GM23248 (cell line): ENCODE measurements at places on chromosomes 13 and 19. TPM values are rescaled to one million over a fixed set of nuclear protein-coding genes. Genes with fewer than 3 reads are reported as not detected.

GRCh38 chr13:48009284-48009683 lies 8.2 kb upstream of the SUCLA2 start:
- 0 out of 2 replicates have a peak overlapping the region, but pooled peaks have one; percentile 25 for H3K4me3 ChIP-seq
- no peaks in the 10 kb centered on the region for H3K27me3 ChIP-seq
- peak; percentile 90 for DNase-seq
- peak overlapping the region; percentile 66 for H3K27ac ChIP-seq
- H3K36me3 ChIP-seq, result no peaks in the 10 kb centered on the region

DNA sequence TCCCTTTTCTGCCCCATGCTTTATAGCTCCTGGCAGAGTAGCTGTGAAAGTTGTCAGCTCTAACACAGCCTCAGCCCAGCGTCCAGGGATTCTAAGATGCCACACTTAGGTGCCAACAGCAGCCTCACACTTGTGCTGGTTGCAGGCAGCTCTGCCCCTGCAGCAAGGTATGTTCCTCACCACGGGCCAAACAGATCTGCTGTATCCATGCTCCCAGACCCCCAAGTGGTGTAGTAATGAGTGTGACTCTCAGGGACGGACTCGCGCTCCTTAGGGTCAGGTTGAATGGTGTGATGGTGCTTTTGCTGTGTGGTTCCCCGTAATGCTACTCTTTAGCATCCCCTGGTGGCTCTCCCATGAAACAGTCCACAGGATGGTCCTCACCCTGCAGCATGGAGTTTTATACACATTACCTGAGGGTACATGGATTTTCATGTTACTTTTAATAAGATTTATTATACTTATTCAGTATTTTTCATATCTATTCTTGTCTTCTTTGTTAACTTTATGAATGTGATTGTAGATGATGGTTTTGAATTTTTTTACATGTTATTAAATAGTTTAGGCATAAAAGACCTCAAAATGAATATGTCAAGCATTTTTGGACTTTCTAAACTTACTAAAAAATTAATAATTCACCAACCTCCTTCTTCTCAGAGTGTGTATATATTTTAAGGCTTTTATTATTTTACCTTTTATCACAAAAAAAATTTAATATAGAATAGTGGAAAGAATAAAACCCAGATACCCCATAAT lies 232.5 kb downstream of the SLC7A1 start:
- H3K36me3 ChIP-seq, result no peaks in the 10 kb centered on the region
- peak; percentile 68 for DNase-seq
- H3K27me3 ChIP-seq, result peaks cover 25% of the 10 kb centered on the region
- H3K4me3 ChIP-seq, result no peak overlapping the region
- no peaks in the 10 kb centered on the region for H3K4me1 ChIP-seq

- H3K27ac ChIP-seq, result no peak overlapping the region
- DNase-seq, result peak; percentile 61
- H3K4me1 ChIP-seq, result peaks cover 13% of the 10 kb centered on the region
Measured at GRCh38 chr13:107466326-107467099, 748.8 kb downstream of the LIG4 start.

DNA sequence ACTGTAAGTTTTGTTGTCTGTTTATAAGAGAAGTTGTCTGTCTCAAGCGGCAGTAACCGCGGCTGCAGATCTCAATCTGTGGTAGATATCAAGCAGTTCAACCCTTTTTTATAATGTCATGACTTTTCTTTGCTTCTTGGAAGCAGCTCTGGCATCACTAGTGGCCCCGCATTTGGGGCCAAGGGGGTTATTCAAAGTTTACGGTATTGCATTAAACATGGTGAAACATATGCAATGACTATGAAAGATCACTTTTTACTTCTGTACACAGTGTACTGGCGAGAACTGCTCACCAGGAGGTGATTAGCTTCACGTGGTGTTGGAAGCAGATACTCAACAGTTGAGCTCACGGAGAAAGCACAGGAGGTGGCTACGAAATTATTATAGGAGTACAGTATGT lies 4.6 kb upstream of the FFAR3 start:
- no peaks in the 10 kb centered on the region for H3K4me1 ChIP-seq
- no peak overlapping the region for H3K27ac ChIP-seq
- peaks cover 3% of the 10 kb centered on the region for H3K27me3 ChIP-seq
- H3K4me3 ChIP-seq, result no peak overlapping the region

DNA sequence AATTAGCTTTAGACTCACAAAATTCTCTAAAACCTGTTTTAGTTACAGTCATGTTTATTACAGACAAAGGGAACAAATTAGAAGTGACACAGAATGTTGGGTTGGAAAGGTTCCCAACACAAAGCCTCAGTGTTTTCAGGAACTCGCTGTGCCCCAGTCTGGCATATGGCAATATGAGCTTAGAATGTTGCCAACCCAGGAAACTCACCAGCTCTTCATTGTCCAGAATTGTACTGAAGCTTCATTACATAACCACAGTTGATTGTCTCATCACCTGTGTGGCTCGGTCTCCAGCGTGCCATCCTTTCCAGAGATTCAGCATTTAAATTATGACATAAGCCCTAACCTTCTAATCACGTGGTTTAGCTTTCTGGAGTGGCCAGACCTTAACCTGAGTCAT lies 19.1 kb downstream of the ZNF264 start:
- no peak for DNase-seq
- no peaks in the 10 kb centered on the region for H3K4me1 ChIP-seq
- H3K4me3 ChIP-seq, result no peak overlapping the region
- H3K27ac ChIP-seq, result no peak overlapping the region

- peak; percentile 4 for DNase-seq
- no peak overlapping the region for H3K4me3 ChIP-seq
- H3K27ac ChIP-seq, result no peak overlapping the region
- H3K4me1 ChIP-seq, result no peaks in the 10 kb centered on the region
- no peaks in the 10 kb centered on the region for H3K36me3 ChIP-seq
Measured at GRCh38 chr13:73578251-73578875, 519.6 kb downstream of the KLF5 start.

GRCh38 chr19:30263830-30264381 lies 108.3 kb upstream of the ZNF536 start:
- no peak overlapping the region for H3K4me3 ChIP-seq
- H3K36me3 ChIP-seq, result no peaks in the 10 kb centered on the region
- H3K27me3 ChIP-seq, result no peaks in the 10 kb centered on the region
- no peak overlapping the region for H3K27ac ChIP-seq
- peak; percentile 11 for DNase-seq
- H3K4me1 ChIP-seq, result no peaks in the 10 kb centered on the region

Gene TRPM4
- 18.4 and 18.8 TPM in 2 replicates for total RNA-seq
